ENCODE measurements at places on chromosomes 13 and 19. TPM values are rescaled to one million over a fixed set of nuclear protein-coding genes. Genes with fewer than 3 reads are reported as not detected.
A peak's percentile ranks its signal among the peaks of the same experiment; 100 is the strongest.

GRCh38 chr19:6890401-6890913 lies 3.1 kb downstream of the ADGRE1 start:
- no peak for DNase-seq

DNA sequence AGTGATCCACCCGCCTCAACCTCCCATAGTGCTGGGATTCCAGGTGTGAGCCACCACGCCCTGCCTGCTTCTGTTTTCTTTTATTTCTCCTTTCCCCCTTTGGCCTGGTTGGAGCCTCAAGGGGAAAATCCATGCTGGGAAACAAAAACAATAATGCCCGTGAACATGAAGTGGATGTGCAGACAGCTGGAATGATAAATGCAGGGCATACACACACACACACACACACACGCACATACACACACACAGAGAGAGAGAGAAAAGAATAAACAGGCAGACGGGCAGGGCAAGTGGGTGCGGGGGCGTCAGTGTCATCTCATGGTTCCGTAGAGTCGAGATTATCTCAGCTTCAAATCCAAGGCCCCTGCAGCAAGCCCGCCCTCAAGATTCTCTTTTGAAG lies 4.4 kb upstream of the PLEKHF1 start:
- DNase-seq, result no peak

DNA sequence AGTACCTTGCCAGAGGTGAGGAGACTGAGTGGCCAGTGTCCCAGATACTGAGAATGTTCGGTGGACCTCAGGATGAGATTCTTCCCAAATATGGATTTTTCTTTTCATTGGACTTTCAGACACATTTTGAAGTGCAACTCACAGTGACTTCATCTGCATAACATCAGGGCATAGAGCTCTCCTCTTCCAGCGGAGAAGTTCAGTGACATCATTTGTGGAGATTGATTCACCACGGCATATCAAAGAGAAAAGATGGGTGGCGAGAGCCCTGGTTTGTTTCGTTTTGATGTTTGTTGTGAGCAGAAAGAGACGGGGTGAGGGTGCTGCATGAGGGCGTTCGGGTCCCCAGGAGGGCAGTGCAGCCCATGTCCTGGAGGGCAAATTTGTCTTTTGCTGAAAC lies 120.1 kb upstream of the GPR12 start:
- no peak for DNase-seq

- peak; percentile 39 for DNase-seq
Measured at GRCh38 chr19:34430738-34431625, 2.8 kb downstream of the UBA2 start.

GRCh38 chr19:51697169-51697776 lies 4.1 kb downstream of the SPACA6 start:
- DNase-seq, result no peak

Gene ZNF813
- not detected for total RNA-seq

Gene SHISA7
- total RNA-seq, result not detected

Gene ZSCAN4
- total RNA-seq, result not detected

Gene BCL3
- 16.5 TPM for total RNA-seq
